ENCODE measurements at places on chromosomes 12 and 14.

DNA sequence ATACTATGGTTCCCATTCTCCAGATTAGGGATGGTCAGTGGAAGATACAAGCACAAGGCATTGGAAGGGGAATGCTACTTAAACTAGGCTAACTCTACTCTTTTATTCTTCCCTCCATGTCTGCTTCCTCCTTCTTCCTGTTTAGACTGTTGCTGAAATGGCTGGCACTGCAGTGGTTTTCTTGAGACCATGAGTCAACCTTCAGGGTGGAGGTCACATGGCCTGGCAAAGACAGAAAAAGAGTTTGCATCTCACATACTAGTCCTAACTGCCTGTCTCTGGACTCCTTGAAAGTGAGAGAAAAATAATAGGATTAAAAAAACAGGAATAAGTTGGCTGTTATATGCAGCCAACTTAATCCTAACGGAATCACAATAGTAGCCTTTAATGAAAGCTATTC, 37.0 kb downstream of the ALDH1L2 start:
- no peak for DNase-seq

DNA sequence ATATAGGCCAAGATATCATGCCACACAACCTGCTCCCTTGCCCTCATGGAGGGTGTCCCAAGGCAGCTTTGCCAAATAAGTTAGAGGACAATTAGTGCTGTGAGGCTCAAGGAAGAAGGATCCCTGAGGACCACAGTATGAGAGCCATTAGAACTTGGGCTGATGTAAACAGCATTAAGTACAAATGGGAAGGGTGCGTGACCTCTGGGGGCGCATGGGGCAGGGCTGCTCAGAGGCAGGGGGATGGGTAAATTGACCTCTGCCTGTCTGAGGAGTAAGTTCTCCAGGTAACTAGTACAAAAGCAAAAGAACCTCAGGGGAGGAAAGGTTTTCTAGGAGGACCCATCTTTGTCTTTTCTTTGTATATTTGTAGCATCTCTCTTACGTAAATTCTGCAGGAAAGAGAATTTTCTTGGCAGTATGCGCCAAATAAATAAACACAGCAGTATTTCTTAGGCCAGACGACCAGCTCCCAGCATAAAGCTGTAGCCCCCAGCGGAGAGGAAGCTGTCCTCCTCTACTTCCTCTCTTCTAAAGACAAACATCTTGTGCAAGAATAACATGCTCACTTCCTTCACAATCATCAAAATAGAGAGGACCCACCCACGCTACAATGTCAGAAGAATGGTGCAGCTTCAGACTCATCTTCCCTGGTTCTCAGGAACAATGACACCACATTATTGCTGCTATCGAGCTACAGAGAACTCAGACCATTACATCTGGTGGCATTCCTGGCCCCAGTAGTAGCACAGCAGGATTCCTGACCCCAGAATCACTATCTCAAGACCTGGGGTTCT, 16.4 kb upstream of the VWF start:
- peak; percentile 14 for DNase-seq

- DNase-seq, result no peak
These were observed 13.0 kb downstream of the TRMT61A start for GRCh38 chr14:103541709-103542604.

- DNase-seq, result no peak
These were observed 81.6 kb upstream of the SINHCAF start for GRCh38 chr12:31407562-31407961.

DNA sequence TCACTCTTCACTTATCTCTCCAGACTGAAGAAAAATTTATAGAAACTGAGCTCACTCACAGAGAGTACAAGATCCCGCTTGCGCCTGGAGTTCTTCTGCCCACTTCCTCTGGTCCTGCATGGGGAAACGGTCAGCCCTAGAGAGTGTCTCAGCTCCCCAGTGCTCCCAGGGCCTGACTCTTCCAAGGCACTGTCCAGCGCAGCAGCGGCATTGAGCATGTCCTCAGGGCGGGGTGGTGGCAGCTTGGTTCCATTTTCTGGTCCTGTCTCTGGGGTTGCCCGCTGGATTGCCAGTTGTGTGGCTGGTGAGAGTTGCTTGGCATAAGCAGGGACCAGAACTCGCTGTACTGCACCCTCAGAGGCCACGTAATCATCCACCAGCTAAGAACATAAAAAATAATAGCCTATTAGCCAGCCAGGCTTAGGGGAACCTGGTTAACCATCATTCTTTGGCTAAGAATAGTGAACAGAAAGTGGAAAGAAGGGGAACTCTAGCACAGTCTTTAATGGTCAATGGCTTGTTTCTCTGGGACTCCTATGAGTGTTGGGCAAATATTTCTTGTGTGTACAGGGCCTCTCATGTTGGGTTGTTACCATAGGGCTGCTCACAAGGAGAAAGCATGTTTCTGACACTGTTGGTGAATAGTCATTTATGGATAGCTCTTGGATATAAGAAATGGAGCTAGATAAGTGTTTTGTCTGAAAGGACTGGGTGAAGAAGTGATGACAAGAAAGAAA, 13.7 kb upstream of the AJUBA start:
- no peak for DNase-seq

- DNase-seq, result no peak
These were observed 240.8 kb downstream of the ZFP36L1 start for GRCh38 chr14:68552075-68552474.

DNA sequence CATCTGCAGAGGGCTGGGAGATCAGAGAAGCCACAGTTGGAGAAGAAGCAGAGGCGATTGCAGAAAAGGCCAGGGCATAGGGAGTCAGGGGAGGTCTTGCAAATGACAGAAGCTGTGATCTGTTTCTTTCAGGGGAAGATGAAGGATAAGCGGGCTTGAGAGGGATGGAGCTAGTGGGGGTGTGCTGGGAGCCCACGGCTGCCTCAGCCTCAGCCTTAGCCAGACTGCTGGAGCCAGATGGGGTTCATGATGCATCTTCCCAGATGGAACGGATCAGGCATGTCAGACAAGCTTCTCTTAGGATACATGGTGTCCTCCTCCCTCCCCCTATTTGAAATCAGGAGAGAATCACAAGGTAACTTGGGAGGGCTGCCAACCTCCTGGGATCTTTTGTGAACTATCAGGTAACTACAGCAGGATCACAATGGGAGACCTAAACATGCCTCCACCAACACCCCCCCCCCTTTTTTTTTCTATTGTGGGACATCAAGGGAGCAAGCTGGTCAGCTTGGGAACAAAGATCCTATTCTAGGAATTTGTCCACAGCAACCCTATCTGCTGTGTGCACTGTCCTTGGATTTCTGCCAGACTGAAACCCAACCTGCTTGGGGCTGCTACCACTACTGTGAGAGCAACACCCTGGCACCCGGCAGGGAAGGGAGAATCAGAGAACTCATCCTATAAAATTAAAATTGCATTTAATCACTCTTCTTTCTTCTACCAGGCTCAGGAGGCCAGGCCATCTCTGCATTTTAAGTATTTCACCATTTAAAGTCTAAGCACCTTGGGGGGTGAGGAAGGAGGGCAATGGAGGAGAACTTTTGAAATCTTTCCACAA, 10.7 kb upstream of the ATP2A2 start:
- no peak for DNase-seq

GRCh38 chr14:51507511-51507905, 144.2 kb upstream of the FRMD6 start:
- DNase-seq, result no peak

DNA sequence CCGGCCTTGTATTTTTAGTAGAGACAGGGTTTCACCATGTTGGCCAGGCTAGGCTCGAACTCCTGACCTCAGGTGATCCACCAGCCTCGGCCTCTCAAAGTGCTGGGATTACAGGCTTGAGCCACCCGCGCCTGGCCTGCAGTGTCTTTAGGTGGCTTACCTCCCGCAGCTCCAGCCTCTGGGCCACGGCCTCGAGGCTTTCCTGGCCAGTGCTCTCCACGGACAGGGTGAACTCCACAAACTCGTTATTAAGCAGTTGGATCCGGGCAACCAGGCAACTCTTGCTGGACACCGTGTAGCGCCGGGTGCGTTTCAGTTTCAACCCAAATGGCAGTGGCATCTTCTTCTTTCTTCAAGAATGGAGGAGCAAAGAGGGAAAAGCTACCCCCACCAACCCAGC, 4.7 kb downstream of the PTPN21 start:
- DNase-seq, result no peak

GRCh38 chr14:50649691-50650090, 18.4 kb downstream of the SAV1 start:
- DNase-seq, result no peak

DNA sequence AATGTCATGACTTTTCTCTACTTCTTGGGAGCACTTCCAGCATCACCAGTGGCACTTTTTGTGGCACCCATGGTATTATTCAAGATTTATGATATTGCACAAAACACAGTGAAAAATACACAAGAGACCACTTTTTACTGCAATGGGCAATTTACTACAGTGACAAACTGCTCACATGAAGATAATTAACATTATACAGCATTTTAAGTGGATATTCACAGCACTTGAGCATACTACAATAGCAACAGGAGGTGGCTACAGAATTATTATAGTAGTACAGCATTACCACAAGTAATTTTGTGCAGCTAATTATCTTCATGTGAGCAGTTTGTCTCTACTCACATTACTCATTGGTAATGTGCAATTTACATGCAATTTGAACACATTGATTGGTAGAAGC, 18.3 kb downstream of the IL26 start:
- no peak for DNase-seq

DNA sequence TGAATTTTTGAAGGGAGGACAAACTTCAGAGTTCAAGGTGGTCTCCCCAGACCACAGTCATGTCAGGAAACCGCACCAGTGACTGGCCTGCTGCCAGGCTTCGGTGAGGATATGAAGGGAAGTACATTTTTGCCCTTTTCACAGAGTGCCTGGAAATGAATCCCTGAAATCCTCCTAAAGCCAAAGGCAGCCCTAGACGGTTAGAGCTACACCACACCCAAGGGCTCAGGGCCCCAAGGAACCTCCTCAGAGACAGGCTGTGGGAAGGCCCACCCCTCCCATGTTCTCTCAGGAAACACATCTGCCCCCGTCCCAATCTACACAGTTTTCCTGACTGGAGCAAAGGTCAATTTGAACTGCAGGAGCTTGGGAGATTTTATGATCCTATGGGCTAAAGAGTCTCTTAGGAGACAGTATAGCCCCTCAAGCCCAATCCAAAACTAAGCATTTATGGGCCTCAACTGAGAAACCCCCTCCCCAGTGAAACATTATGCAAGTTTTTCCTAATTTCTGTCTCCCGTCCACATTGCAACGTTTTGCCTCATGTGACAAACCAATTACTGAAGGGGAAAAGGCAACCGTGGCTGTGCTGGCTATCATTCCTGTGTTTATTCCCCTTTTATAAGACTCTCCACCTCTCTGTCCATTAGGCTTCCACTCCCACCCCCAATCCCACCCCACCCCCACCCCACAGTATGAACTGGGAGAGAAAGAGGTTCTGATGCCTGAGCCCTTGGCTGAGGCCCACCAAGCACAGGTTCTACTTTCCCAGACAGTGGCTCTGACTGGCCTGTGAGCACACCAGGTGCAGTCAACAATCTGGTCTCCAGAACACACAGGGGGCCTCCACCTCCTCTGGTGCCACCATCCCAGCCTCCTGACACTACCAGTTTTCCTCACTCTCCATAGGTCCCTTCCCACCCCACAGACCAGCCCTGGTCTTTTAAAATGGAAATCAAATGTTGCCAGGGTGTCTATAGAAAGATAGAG, 9.6 kb upstream of the RNASE1 start:
- no peak for DNase-seq

DNA sequence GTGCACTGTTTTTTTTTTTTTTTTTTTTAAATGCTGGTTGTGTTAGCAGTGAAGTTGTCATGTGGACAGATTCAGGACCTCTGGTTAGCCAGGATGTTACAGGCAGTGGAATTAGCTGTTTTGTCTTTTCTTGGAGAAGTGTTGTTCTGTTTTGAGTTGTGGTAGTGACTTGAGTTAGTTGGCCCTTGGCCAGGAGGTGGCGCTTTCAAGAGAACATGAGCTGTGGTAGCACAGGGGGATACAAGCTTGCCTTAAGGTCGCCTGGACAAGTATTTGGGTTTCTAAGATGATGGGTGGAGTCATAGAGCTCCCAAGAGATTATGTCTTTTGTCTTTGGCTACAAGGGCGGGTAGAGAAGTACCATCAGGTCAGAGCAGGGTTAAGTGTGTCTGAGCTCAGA, 33.3 kb upstream of the CCDC198 start:
- DNase-seq, result no peak

GRCh38 chr14:68768316-68768715, 24.6 kb downstream of the ZFP36L1 start:
- no peak for DNase-seq

- no peak for DNase-seq
These were observed 29.5 kb upstream of the MAP1LC3B2 start for GRCh38 chr12:116529686-116530085.

DNA sequence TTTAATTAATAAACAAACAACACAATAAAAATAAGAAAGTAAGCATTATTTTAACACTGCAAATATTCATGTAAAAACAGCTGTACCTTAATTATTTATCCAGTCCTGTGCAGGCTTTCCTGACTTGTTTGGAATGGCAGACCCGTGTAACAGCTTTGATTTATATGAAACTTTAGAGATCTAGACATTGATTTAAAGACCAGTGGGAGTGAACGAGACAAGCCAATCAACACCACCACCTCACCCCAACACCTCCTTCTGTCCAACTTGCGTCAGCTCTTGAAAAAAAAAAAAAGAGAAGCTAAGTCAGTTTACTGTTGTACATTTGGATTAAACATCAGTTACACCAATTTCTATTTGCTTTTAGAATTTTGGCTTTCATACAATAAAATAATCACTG, 22.3 kb downstream of the SLC38A4 start:
- no peak for DNase-seq

- DNase-seq, result no peak
These were observed 74.2 kb downstream of the TMTC1 start for GRCh38 chr12:29709496-29710040.

DNA sequence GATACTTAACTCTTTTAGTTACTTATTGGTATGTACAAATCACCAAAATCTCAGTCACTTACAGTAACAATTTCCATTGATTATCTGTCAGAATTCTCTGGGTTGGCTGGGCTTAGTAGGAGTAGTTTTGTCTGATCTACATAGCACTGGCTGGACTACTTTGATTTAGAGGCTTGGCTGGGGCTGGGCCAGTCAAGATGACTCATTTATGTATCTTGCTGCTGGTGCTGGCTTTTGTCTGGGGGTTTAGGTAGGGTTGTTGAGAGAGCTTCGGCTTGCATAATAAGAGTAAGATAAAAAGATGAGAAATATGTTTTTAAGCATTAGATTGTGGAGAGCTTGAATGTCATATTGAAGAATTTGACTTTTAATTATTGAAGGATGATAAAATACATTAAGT, 1093.7 kb downstream of the SLC6A15 start:
- DNase-seq, result no peak

DNA sequence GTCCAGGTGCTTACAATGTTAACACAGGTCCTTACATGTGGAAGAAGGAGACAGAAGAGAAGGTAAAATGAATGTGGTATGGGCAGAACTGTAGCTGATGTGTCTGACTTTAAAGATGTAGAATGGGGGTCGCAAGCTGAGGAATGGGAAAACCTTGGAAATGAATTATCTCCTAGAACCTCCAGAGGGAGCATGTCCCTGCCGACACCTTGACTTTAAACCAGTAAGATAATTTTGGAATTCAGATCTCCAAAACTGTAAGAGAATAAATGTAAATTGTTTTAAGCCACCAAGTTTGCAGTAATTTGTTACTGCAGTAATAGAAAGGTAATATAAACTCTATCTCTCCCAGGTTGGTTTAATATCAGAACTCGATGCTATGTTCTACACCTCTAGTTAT, 80.1 kb upstream of the ALG10 start:
- DNase-seq, result no peak

Measured in activated naive CD4-positive, alpha-beta T cell (primary cell).